ENCODE measurements at places on chromosomes 2 and 18. TPM values are rescaled to one million over a fixed set of nuclear protein-coding genes. Genes with fewer than 3 reads are reported as not detected.
A peak's percentile ranks its signal among the peaks of the same experiment; 100 is the strongest.

Gene CCBE1
- 71.1 TPM for total RNA-seq

Gene MTIF2
- 22.8 TPM for total RNA-seq

DNA sequence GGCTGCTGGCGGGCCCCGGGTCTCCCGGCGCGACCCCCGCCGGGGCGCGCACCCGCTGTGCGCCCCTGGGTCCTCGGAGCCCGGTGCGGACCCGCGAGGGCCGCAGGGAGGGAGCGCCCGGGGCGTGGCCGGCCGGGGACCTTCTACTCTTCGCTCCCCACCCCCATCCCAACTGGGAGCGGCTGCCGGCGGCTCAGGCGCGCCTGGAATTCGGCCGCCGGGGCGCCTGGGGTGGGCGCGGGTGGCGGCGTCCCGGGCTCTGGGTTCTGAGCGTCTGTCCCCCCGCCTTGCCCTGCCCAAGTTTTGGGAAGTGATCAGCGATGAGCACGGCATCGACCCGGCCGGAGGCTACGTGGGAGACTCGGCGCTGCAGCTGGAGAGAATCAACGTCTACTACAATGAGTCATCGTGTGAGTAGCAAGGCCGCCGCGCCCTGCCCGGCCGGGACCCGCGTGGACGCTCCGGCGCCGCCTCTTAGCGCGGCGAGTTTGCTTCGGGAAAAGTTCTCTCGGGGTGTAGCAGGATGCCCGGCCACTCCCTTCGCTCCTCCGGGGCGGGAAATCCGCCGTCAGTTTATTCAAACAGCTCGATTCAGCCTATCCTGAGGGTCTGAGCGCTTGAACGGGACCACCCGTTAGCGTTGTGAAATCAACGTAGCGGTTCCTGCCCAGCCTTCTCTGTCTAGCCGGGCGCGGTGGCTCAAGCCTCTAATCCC lies 502 bp downstream of the TUBB6 start:
- peak overlapping the region; percentile 72 for H3K27ac ChIP-seq
- peaks cover 27% of the 10 kb centered on the region for H3K36me3 ChIP-seq
- DNase-seq: no peak
- peak overlapping the region; percentile 75 for H3K4me3 ChIP-seq
- peaks cover 27% of the 10 kb centered on the region for H3K4me1 ChIP-seq

- no peak for DNase-seq
- no peaks in the 10 kb centered on the region for H3K27me3 ChIP-seq
- H3K36me3 ChIP-seq: peaks cover 15% of the 10 kb centered on the region
- no peak overlapping the region for H3K27ac ChIP-seq
- H3K4me3 ChIP-seq: no peak overlapping the region
These were observed 21.9 kb downstream of the INO80D start for GRCh38 chr2:206064077-206064476.

DNA sequence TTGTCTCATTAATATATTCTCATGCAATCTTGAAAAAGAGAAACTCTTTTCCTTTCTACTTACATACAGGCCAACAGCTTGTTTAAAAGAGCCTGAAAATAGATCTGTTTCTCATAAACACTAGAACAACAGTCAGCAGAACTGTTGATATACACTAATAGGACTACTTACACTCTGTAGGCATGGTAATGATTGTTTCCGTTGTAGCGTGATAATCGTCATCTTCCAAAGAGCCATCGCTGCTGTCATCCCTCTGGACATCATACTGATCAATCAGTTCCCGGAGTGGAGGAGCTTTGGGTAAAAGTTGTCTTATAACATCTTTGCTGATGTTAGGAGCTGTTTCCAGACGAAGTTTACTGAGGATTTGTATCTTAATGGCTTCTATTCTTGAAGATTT lies 476 bp downstream of the MSTN start:
- H3K4me1 ChIP-seq: no peaks in the 10 kb centered on the region
- no peak overlapping the region for H3K27ac ChIP-seq
- H3K4me3 ChIP-seq: no peak overlapping the region
- no peak for DNase-seq
- no peaks in the 10 kb centered on the region for H3K27me3 ChIP-seq

DNA sequence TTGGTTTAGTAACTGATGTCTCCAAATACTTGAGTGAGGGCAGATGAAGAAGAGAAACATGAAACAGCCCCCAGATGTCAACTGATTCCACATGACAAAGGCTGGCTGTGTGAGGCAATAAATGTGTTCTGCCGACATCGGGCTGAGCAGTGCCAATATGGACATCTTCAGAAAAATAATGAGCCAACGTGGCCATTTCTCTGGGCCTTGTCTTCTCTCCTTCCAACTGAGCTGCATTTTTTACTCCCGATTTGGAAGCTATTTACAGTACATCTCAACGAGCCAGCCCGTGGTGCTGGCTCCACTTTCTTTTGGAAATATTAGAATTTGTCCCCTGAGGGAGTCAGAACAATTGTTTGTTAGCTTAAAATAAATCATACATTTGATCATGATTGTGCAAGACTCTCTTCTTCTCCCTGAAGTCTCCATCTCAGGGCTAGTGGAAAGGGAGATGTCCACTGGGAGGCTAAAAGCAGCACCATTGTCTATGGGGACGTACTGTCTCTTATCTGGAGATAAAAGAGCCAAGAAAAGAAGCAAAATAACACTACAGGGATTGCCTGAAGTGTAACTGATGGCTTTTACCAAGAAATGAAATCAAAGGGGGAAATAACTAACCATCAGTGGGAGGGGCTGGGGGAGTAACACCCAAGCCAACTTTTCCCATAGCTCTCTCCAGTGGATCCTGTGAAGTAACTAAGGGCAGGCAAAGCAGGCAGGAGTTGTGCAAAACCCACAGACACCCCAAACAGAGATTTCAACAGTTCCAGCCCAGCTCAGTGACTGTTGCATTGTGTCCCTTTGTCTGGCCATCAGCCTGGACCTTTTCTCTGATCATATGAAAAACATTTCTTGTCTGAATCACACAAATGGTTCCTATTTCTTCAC lies 114.8 kb downstream of the RDH14 start:
- H3K27me3 ChIP-seq: peaks cover 4% of the 10 kb centered on the region
- DNase-seq: no peak
- no peak overlapping the region for H3K27ac ChIP-seq
- H3K4me3 ChIP-seq: no peak overlapping the region

DNA sequence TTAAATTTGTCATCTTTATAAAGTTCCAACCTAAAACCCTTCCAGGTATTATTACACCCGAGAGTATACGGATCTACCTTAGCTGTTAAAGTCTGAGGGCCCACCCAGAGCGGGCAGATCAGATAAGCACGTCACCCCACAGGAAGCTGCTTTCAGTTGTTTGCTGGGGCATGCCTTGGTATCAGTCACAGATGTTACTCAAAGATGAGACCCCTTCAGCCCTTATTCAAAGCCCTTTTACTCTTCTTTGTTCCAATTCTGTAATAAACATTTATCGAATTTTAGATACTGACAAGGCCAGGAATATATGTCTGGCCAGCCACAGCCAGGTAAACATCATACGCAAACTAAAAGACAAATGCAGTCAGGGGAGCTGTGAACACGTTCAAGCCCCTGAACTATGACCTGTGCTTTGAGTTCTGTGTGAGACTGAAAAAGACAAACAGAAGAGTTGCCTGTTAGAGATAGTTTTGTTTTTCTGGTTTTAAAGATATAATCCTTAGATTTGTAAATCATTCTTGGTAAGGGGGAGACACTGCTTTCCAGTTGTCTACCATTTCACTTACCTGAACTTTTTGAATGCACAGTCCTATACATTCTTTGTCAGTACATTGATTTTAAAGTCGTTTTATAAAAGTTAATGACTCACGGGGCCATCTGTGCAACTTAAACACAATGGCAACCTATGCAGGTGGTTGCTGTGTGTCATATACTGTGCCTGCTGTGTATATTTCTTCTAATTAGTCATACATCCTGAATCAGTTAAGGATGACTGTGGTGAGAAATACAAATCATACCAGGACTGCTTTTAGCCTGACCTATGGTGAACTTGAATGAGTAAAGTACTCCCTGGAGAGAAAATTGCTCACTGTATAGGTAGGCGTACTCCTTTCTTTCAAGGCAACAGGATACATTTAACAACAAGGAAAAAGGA lies 100.5 kb upstream of the ITPRID2 start:
- DNase-seq: no peak
- H3K4me3 ChIP-seq: no peak overlapping the region
- no peak overlapping the region for H3K27ac ChIP-seq
- peaks cover 2% of the 10 kb centered on the region for H3K4me1 ChIP-seq
- H3K27me3 ChIP-seq: peaks cover 3% of the 10 kb centered on the region

- no peaks in the 10 kb centered on the region for H3K36me3 ChIP-seq
- peaks cover 32% of the 10 kb centered on the region for H3K4me1 ChIP-seq
- H3K27ac ChIP-seq: no peak overlapping the region
- H3K27me3 ChIP-seq: peaks cover 4% of the 10 kb centered on the region
These were observed 40.4 kb downstream of the LDLRAD4 start for GRCh38 chr18:13258921-13259320.

Measured in mesothelial cell of epicardium (in vitro differentiated cells).